ENCODE measurements at places on chromosomes 5 and 9. TPM values are rescaled to one million over a fixed set of nuclear protein-coding genes. Genes with fewer than 3 reads are reported as not detected.

The FBLL1 gene
- total RNA-seq, result not detected

The MAMDC4 gene
- 1.6 TPM for total RNA-seq

The SLC9A3 gene
- total RNA-seq, result 1.1 TPM

The ITGA2 gene
- total RNA-seq, result 2.4 TPM

DNA sequence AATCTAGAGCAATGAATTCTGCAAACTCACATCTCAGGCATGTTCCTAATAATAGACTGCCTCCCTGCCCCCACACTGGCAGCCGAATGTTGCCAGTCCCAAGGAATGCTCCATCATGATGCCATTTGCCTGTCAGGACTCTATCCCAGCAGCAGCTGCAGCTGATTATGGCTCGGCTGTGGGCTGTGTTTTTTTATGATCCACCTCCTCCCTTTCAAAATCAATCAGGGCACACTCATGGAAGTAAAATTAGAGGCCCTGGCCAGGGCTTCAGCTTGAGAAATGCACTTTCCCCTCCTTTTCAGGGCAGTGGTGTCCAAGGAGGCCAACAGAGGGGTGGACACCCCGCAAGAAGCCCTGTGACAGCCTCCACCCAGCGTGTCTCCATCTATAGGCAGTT, 176.7 kb upstream of the S1PR3 start:
- DNase-seq, result no peak

- DNase-seq, result no peak
These were observed 130.3 kb upstream of the TARS1 start for GRCh38 chr5:33310451-33310850.

DNA sequence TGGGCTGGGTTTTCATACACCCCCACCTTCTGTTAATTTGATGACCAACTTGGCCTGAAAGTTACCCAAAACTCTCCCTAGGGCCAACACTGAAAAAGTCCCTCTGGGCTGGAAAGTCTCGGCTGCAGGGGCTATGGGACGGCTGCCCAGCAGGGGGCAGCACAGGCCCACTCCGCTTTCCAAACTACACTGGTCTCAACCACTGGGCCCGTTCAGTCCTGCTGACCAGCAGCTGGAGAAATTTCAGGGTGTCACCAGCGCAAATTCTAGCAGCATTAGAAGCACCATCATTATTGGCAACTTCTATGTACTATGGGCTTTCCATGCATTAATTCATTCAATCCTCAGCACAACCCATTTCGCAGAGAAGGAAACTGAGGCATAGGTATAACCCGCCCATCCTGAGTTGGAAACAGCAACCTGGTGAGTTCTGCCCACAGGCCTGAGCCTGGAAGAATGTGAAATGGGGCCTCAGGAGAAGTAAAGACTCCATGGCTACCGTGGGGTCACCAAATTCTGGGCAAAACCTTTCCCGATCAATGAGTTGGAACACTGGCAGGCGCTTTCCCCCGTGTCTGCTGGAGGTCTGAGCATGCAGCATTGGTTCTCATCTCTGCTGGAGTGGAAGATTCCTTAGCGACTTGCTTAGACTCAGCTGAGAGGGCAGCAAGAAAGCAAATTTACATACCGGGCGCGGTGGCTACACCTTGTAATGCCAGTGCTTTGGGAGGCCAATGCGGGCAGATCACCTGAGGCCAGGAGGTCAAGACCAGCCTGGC, 9.7 kb downstream of the ORM2 start:
- DNase-seq, result no peak

GRCh38 chr9:21465859-21466518, 16.1 kb downstream of the IFNE start:
- DNase-seq, result no peak

DNA sequence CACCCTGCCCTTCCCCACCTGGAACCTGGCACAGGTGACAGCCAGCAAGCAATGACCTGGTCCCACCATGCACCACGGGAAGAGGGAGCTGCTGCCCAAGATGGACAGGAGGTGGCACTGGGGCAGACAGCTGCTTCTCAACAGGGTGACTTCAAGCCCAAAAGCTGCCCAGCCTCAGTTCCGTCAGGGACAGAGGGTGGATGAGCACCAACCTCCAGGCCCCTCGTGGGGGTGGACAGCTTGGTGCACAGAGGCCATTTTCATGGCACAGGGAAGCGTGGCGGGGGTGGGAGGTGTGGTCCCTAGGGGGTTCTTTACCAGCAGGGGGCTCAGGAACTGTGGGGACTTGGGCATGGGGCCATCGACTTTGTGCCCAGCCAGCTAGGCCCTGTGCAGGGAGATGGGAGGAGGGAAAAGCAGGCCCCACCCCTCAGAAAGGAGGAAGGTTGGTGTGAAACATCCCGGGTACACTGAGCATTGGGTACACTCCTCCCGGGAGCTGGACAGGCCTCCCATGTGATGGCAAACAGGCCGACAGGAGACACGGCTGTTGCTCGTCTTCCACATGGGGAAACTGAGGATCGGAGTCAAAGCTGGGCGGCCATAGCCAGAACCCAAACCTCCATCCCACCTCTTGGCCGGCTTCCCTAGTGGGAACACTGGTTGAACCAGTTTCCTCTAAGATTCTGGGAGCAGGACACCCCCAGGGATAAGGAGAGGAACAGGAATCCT, 1.9 kb downstream of the CEL start:
- DNase-seq, result no peak

DNA sequence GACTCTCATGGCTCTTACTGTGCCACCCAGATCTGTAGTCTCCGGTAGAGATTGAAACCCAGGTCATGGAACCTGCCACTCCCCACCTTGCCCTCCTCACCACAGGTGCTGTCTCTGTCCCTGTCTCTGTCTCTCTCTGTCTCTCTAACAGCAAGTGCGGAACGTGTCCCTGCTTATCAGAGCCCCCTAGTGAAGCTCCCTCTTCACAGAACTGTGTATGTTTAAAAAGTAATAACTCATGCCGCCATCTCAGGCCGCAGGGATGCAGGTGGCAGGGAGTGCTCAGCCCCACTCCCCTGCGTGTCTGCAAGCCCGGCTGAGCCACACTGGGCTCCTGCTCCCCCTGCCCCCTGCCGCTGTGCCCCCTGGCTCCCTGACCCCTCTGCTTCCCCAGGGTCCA, 43.8 kb downstream of the UNC5A start:
- no peak for DNase-seq

DNA sequence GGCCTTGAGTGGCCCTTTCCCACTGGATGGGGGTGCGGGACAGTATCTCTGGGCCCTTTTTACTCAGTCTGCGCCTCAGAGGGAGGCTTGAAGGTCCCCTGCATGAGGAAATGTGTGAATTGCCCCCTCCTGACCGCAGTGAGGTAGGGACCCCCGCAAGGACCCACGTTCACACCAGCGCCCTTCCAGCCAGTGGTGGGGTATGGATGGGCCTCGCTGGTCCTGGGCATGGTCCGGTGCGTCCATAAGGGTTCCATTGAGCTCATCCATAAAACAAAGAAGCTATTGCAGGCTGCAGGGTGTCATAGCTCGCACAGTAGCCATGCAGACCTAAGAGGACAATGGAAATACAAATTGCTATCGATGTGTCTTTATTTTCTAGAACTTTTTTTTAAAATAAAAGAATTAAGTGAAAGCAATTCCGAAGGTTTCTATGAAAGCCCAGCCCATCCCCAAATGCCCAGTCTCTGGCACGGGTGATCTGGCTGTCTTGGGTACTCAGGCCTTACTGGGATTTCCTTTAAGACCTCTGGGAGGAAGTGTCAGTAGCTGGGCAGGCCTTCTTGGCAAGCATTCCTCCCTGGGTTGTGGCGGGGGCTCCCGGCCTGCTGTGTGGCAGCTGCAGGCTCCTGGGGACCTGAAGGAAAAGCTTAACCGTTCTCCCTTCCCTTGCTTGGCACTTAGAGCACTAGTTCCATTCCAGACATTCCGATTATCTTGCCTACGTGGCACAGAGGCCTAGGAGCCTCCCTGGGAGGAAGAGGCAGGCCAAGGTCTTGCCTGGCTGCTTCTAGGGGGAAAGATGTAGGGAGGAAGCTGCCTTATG, 1.5 kb upstream of the SEMA5A start:
- DNase-seq, result no peak
